Astrocyte (in vitro differentiated cells and primary cell): ENCODE measurements at places on chromosomes 7 and 10. TPM values are rescaled to one million over a fixed set of nuclear protein-coding genes. Genes with fewer than 3 reads are reported as not detected.

Gene NAT16
- 0.16 TPM in 1 of 2 replicates, not detected in the other for total RNA-seq

Gene IQUB
- total RNA-seq: 0.50 and 0.59 TPM in 2 replicates

Gene PLXNA4
- 3.3 and 4.3 TPM in 2 replicates for total RNA-seq

Gene SUN3
- total RNA-seq: not detected in 2 replicates

Gene POLR2J2
- total RNA-seq: 3.1 and 3.6 TPM in 2 replicates

Gene CAMK2B
- 0.18 TPM in 1 of 2 replicates, not detected in the other for total RNA-seq

Gene HOXA3
- not detected in 2 replicates for total RNA-seq

Gene BAMBI
- total RNA-seq: 45.4 and 50.6 TPM in 2 replicates

Gene SPAG6
- total RNA-seq: not detected in 2 replicates

Gene PTPN12
- 95.2 and 111 TPM in 2 replicates for total RNA-seq

Gene PITX3
- total RNA-seq: 1.6 and 1.7 TPM in 2 replicates

Gene AKR1D1
- not detected in 2 replicates for total RNA-seq

Gene VWDE
- total RNA-seq: 0.77 and 1.8 TPM in 2 replicates

Gene LRRC27
- 7.8 and 8.0 TPM in 2 replicates for total RNA-seq

Gene DNAH11
- total RNA-seq: 0.43 and 0.72 TPM in 2 replicates

Gene PTN
- total RNA-seq: 11.1 and 17.2 TPM in 2 replicates

Gene CNNM1
- 2.0 and 2.5 TPM in 2 replicates for total RNA-seq

Gene GPR141
- not detected in 2 replicates for total RNA-seq

Gene BEND7
- total RNA-seq: 15.9 and 21.1 TPM in 2 replicates

Gene DYNC1I1
- total RNA-seq: 3.2 TPM in 2 replicates

Gene GATA3
- 11.8 and 17.6 TPM in 2 replicates for total RNA-seq

Gene BTBD16
- total RNA-seq: 0.26 TPM in 1 of 2 replicates, not detected in the other

Gene SUGCT
- total RNA-seq: 15.5 and 17.9 TPM in 2 replicates

Gene TMEM140
- 0.27 and 0.62 TPM in 2 replicates for total RNA-seq

Gene TEX36
- not detected in 2 replicates for total RNA-seq

Gene ANKRD61
- total RNA-seq: 0.18 and 0.31 TPM in 2 replicates

Gene DDX50
- total RNA-seq: 34.2 and 37.1 TPM in 2 replicates

Gene NME8
- total RNA-seq: not detected in 2 replicates

Gene ZNF107
- total RNA-seq: 5.7 and 7.8 TPM in 2 replicates

Gene ICA1
- 4.9 and 8.0 TPM in 2 replicates for total RNA-seq

Gene BLNK
- total RNA-seq: not detected in 2 replicates

Gene ODAD2
- total RNA-seq: 0.48 and 0.96 TPM in 2 replicates

Gene ELFN1
- total RNA-seq: 18.0 and 19.7 TPM in 2 replicates

Gene CYP3A4
- not detected in 2 replicates for total RNA-seq

Gene CTAGE8
- 0.96 and 0.98 TPM in 2 replicates for total RNA-seq

Gene CYP2C19
- total RNA-seq: not detected in 2 replicates

Gene SPDYE18
- not detected in 2 replicates for total RNA-seq

Gene NCOA4
- total RNA-seq: 116 and 120 TPM in 2 replicates

Gene EBLN1
- not detected in 2 replicates for total RNA-seq

Gene FAM180A
- not detected in 2 replicates for total RNA-seq

Gene TRIM50
- not detected in 2 replicates for total RNA-seq

Gene OPALIN
- total RNA-seq: not detected in 2 replicates

Gene ASB10
- not detected in 2 replicates for total RNA-seq

Gene HOXA9
- total RNA-seq: not detected in 2 replicates

Gene MYO1G
- 0.11 and 0.19 TPM in 2 replicates for total RNA-seq

Gene DMBT1
- not detected in 2 replicates for total RNA-seq

Gene TAC1
- 0.34 TPM in 1 of 2 replicates, not detected in the other for total RNA-seq
